Uterus (tissue), 4 donors: ENCODE measurements at places on chromosomes 5 and 9.

GRCh38 chr5:88377705-88378656, 109.3 kb upstream of the TMEM161B start:
- DNase-seq = no peak

- DNase-seq = no peak
Measured at GRCh38 chr9:18109675-18110074, 364.3 kb upstream of the ADAMTSL1 start.

DNA sequence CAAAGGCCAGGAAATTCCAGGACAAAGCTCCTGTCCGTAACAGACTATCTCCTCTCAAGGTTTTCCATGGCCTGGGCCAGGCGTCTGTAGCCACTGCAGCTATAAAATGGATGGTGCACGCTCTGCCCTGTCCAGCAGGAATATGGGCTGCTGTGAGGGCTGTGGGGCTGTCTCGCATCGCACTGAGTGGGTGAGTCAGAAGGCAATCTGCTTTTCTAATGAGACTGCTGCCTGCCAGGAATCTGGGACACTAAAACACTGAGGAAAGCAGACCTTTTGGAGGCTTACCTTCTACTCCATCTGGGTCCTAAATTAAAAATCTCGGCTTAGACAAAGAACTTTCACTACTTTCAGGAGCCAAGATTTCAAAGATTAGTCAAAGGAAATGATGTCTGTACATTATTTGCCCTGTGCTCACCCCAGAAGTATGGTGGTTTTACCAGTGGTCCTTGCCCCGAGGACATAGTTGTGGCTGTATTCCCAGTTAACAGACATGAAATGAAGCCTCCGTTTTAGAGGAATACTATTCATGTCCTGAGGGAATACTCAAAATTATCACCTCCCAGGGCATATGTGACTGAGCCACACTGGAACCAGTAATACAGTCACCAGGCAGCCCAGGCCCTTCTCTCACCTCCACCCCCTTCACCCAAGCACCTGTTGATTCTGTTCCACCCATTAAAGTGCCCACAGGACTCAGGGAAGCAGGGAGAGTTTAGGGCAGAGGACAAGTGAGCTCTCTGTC, 56.4 kb downstream of the PFDN1 start:
- peak; percentile 78 for DNase-seq

DNA sequence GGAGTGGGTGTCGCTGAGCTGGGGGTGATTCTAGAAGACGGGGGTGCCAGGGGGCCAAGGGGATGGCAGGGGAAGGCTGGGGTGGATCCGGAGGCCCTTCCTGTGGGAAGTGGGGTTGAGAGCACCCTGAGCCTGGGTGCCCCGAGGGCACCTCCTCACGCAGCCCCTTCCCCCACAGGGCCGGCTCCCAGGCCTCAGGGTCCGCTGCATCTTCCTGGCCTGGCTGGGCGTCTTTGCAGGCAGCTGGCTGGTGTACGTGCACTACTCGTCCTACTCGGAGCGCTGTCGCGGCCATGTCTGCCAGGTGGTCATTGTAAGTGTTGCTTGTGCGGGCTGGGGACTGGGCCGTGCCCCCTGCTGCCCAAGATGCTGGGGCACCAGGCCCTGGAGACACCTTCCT, 5.0 kb downstream of the DIPK1B start:
- no peak for DNase-seq

- no peak for DNase-seq
Measured at GRCh38 chr5:135830876-135831275, 3.6 kb upstream of the SLC25A48 start.

DNA sequence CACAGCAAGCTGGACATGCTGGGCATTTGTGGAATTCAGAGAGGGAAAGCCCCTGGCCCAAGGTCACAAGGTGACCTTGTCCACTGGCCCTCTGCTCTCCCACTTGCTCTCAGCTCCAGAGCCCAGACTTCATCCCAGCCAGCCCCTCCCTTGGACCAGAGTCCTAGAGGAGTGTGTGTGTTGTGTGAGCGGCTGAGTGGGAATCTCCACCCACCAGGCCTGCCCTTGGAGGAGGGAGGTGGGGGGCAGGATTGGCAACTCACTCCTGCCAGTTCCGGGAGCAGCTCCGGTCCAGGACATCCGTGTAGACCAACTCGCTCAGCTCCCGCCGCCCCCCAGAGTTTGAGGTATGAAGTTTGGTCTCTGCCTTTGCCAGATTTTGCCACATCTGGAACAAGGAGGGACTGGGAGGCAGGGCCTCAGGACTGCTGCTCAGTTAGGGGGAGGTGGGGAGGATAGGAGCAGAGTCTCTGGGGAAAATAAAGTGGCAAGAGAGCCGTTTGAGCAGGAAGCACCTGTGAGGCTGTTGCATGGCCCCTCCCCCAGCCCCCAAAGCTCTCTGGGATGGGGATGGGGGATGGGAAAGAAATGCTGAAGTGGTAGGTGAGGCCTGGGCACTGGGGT, 1.4 kb downstream of the MZB1 start:
- no peak for DNase-seq

DNA sequence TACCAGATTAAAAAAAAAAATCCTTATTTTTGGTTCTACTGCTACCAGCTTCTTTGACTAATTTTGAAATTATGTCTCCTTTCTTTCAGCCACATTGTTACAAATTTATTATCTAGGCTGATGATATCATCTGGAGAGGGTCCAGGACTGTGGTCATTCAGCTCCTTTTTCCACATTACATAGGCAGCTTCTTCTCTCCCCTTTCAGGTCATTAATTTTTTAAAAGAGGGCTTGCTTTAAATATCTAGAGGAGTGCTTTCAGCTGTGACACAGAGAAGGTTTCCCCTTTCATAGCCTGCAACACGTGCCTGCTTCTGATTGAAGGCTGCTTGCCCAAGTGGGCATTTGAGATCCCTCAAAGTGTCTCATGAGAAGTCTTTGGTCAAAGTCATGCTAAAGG, 155.7 kb upstream of the PAPPA start:
- peak; percentile 20 for DNase-seq

DNA sequence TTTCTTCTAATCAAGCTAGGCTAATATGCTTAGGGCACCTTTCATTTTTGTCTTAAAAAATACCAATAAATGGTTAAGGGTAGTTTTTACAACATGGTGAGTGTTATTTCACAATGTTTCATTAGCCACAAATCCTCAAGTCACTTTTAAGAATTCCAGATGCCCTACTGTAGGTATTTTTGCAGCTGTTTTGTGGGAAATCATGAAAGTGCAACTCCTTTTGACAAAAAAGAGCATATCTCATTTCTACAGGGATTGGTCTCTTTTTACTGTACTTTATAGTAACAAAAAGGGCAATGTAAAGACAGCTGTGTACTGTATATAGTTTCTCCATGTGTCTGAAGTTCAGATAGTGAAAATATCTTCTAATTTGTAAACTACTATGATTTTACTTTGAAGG, 28.3 kb upstream of the GAS1 start:
- DNase-seq = no peak

DNA sequence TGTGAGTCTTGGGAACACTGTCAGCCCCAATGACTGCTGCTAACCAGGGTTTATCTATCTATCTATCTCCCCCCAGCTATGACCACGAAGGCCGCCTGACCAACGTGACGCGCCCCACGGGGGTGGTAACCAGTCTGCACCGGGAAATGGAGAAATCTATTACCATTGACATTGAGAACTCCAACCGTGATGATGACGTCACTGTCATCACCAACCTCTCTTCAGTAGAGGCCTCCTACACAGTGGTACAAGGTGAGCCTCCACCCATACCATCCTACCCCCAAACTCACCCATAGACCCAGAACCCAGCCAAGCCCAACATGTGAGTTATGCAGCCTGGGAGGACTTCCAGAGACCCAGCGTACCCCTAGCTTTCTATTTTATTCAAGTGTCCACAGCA, 65.4 kb upstream of the WWC1 start:
- DNase-seq = no peak

DNA sequence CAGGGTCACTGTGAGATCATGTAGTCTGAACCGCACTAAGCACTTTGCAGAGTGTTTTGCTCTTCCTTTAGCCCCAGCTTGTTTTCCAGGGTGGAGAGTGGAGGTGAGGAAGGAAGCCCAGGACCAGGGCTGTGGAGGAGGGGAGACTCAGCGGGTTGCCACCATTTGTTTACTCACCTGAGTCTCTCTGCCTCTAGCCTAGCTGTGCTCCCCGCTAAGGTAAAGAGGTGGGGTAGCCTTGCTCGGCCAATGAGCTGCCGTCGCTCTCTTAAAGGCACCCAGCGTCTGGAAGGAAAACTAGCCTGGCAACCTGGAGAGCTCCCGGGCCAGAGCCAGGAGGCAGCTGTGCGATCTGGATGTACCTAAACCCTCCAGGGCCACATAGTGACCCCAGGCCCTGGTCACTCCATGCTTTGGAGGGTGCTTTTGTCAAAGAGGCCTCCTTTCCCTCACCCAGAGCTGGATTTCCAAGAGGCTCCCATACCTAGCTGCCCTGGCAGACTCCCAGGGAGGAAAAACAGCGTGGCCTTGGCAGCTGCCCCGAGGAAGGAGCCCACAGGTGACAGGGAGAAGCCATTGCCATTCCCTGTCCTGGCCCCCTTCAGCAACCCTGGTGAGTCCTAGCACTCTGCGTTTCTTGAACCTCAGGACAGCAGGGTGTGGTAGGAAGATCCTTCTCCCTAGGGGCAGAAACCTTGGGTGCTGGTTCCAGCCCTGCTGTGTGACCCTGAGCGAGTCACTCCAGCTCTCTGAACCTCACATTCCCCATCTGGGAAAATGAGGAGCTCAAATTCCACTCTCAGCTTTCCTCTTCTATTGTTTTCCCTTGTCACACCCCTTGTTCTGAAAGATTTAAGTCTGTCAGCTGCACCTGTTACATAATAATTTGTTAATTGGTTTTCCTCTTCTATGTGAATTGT, 42.4 kb upstream of the LARP1 start:
- no peak for DNase-seq
